ENCODE measurements at places on chromosomes 3 and 15.

- no peak for DNase-seq
These were observed 19.3 kb upstream of the NOX5 start for GRCh38 chr15:68994981-68995761.

DNA sequence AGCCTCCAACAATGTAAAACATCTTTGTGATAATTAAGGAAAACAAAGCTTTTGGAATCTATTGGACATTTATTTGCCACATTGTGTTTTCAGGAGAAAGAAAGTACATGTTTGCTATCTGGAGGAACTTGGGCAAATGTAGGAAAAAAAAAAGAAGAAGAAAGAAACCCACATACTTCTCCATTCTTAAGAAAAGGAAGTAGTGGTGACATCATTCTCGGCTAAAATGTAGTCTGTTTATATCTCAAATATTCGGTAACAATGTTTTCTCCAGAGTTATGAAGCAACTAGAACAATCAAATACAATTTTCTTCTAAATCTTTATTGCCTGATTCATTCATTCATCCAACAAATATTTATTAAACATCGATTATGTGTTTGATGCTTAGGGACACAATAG, 2.3 kb upstream of the TGFBR2 start:
- no peak for DNase-seq

GRCh38 chr15:54987881-54988280, 208.9 kb downstream of the RSL24D1 start:
- DNase-seq = no peak

GRCh38 chr15:58771621-58772250, 634 bp downstream of the MINDY2 start:
- peak; percentile 14 for DNase-seq

- DNase-seq = no peak
These were observed 151.4 kb downstream of the NFKBIZ start for GRCh38 chr3:102000620-102001209.

DNA sequence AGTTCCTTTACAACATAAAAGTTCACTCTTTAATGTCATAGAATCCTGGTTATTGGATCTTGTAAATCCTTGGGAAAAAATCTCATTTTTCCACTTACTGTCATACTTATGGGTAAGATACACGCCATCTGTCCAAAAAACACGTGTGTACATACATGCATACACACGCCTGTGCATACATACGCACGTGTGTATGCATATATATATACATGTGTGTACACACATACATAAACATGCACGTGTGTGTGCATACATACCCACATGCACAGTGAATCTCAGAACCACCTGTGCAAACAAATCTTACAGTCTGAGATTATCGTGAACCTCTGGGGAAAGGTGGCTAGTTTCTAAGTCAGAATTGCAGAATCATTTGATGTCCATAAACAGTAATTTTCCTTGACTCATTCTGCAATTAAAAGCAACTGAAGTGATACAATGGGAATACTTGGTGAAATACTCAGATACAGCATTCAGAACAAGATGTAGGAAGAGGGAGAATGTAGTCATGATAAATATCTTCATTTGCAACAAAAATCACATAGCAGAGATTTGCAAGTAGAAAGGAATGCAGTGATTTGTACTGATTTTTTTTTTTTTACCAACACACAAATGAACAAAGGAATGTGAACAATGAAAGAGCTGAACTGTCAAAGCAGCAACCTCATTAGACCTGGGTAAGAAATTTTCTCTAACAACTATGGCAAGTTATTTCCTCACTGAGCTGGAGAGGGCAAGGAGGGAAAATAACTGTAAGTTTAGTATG, 160.6 kb upstream of the POU1F1 start:
- peak; percentile 60 for DNase-seq

- peak; percentile 83 for DNase-seq
These were observed 10.5 kb downstream of the FILIP1L start for GRCh38 chr3:100103558-100104441.

GRCh38 chr3:160828880-160829279, 72.8 kb downstream of the PPM1L start:
- no peak for DNase-seq

DNA sequence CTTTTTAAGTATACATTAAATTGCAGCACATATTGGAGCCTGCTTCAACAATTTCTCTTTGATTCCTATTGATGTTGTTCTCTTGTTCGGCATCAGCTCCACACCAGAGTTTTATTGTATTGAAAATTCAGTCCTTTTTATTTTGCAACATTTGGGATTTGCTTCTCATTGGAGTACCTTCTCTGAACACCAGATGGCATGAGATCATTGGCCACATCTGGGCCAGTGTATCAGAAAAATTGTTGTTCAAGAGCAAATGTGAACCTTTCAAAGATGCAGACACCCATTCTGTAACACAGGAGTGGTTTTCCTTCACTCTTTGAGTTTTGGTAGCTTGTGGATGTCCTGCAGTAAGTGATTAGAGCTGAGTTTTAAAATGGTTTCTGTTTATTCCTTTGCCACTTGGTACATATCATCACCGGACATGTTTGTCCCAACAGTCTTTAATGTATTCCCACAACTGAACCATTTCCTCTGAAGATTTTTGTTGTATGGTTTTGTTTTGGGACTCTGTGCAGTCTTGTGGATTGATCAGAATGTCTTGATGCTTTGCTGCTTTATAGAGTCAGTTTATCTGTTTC, 96.1 kb downstream of the MCTP2 start:
- peak; percentile 47 for DNase-seq

DNA sequence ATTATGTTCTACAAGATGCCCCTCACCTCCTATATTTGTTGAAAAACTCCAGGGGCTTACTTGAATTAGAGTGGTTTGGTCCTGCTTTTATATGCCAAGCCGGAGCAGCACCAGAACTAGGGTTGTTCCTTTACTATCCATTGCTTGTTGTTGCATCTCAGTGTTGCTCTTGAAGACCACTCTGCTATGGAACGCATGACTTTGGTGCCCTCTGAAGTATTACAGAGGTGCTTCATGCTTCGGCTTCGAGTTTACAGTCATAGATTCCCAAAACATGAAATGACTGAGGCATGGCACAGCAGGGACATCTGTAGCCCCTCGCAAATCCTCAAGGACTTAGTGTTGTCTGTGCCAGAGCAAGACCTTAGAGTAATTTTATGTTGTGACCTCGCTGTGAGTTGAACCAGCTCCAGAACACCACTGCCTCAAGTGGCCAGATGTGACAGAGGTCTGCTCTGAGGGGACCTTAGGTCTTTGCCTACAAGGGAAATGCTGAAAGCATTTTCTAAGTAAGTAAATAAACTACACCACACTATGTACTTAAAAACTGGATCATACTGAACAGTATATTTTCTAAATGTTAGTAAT, 67.2 kb upstream of the SIAH2 start:
- DNase-seq = no peak

- no peak for DNase-seq
These were observed 15.3 kb downstream of the RAB43 start for GRCh38 chr3:129106320-129106719.

DNA sequence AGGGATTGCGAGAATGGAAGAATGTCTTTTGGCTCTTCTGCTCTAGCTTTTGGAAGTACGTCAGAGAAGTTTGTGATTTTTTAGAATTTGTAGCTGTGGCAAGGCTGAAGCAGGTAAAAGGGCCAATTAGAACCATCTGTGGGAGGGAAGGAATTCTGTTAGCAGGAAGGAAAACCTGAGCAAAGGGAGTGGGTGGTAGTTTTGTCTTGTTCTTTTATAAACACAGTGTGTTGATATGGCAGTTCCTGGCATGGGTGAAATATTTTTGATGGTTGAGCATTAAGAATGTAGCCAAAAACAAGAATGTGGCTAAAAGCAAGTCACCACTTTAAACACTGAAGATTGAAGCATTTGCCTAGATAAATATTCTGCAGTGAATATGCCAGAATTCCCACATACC, 23.8 kb downstream of the DAG1 start:
- DNase-seq = no peak

- DNase-seq = no peak
These were observed 42.7 kb downstream of the CTNNB1 start for GRCh38 chr3:41241800-41242571.

DNA sequence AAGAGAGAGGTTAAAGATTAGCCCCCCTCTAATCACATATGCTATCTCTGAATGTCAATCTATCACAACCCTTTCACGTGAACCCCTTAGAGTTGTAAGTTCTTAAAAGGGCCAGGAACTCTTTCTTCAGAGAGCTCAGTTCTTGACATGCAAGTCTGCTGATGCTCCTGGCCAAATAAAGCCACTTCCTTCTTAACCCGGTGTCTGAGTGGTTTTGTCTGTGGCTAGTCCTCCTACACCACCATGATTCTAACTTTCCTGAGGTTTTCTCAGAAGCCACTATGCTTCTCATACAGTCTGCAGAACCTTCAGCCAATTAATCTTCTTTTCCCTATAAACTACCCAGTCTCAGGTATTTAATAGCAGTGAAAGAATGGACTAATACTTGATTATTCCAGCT, 231.1 kb upstream of the CNTN6 start:
- no peak for DNase-seq

DNA sequence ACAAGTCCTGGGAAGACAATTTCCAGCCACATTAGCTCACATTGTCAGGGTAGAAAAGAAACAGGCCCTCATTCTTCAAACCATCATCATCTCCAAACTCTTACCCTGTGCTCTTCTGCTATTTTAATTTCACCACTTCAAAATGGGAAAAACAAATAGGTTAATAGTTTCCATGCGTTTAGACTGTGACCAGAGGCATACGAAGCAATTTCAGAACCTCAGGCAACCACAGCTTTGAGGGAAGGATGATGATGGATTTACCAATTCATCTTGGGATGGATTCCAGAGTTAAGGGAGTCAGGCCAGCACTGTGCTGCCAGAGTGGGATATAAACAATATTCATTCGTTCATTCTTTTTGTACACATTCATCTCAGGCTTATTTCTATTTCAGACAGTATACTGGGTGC, 307.8 kb upstream of the TPRG1 start:
- DNase-seq = peak; percentile 67

DNA sequence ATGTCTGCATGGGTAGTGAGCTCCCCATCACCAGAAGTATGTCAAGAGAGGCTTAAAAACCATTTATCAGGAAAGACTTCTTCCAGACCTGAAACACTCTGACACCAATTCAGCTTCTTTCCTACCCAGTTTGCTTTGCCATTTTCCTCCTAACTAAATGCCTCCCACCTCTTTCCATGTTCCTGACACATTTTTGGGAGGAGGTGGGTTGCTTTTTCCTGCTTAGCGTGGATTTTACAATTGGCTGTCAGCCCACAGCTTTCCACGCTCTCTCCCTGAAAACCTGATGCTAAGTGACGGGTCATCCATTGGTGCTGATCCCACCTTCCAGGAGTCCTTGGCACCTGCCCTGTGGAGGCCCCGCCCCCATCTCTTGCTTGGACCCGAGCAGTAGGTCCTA, 264.9 kb upstream of the ST8SIA2 start:
- DNase-seq = no peak

DNA sequence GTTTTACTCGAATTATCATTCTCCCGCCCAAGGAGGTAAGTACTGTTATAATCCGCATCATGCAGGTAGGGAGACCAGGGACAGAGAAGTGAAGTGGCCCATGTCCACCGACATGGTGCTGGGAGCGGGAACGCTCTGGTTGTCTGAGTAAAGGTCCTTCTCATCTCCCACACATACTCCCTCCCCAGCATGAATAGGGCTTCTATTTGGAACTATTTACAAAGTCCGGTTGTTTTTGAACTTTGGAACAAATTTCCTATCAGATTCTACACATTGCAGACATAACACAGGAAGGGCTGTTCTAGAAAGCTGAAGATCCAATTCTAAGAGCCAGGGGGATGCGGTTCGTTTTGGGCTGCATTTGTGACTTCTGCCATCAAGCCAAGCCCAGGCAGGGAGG, 94.8 kb upstream of the TLE3 start:
- no peak for DNase-seq

DNA sequence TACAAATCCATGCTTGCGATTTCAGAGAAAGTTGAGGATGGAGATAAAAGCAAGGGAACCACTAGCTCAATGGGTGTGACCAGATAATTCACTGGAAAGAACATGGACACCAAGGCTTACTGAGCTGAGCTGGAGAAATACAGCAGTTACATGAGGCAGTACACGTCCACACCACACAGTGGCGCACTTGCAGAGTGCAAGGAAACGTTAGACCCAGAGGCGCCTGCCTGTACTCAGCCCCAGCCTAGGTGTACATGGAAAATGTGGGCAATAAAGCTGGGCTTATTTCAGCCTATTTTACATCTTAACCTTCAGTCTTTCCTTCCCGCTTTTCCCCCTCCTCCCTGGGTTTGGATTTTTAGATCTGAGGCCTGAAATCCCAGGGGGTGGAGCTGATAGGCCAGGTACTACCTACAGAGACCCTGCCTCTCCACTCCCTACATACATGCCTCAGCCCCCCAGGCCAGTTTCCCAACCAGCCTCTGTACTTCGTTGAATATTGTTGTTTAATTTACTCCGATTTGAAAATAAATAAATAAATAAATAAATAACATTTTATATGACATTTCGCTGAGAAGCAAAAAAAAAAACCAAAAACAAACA, 60.1 kb downstream of the PCOLCE2 start:
- peak; percentile 81 for DNase-seq

DNA sequence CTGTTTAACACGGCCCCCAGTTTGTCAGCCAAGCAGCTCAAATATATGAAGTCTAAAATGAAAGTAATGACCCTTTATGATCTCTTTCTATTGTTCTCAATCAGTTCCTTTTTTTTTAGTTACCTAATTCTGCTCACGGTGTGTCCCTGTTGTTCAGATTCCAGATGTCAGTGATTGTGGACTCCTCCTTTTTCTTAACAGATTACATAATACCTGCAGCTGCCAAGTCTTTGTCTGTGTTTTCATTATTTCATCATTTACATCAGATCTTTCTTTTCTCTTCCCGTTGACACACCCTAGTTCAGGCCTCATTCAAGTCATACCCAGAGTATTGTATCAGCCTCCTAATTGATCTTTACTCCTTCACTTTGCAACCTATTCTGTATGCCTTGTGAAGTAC, 56.1 kb upstream of the SKIL start:
- DNase-seq = peak; percentile 14

GRCh38 chr15:98673133-98673532, 24.8 kb downstream of the IGF1R start:
- no peak for DNase-seq

DNA sequence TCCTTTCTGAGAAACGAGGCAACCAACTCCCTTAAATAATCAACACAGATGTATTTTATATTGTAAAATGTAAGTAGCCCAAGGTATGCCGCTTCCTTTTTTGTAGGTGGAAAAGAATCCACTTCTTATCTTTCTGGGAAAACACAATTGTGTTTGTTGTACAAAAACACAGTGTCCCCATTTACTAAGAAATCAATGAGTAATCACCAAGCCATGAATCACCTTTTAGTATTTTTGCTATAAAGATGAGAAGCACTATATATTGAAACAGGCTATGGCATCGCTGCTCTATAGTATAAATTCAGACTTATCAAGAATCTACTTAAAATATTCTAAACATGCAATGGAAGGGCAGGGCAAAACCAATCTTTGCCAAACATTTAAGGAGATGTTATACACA, 104.0 kb downstream of the TNIK start:
- no peak for DNase-seq
